ENCODE measurements at places on chromosomes 6 and 20.

DNA sequence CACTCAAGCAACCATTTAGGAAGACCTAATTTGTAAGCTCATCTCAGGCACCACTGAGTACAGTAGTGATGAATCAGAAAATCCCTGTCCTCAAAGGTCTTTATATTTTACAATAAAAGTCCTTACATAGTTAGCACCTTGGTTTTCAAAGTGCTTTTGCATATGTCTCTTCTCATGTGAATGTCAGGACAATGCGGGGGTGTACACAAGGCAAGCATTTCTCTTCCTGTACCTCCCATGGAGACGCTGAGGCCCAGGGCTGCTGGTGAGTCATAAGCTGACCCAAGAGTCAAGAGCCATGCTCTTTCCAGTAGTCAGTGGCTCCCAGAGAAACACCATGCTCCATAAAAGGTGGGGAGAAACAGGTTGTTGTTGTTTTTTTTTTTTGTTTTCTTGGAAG lies 174.0 kb downstream of the GJA10 start:
- no peak for DNase-seq

- DNase-seq = no peak
These were observed 486.3 kb upstream of the MARCKS start for GRCh38 chr6:113370508-113371502.

DNA sequence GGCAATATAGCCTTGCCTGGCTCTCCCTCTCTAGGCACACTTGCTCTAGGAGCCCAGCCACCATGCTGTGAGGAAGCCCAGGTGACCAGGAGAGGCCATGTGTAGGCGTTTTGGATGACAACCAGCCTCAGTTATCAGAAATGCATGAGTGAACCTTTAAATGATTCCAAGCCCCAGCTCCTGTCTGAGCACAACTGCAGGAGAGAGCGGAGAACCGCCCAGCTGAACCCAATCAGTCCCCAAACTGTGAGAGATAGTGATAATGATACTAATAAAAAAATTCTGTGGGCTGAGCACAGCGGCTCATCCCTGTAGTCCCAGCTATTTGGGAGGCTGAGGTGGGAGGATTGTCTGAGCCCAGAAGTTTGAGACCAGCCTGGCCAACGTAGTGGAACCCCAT lies 83.8 kb upstream of the TOX2 start:
- DNase-seq = no peak

DNA sequence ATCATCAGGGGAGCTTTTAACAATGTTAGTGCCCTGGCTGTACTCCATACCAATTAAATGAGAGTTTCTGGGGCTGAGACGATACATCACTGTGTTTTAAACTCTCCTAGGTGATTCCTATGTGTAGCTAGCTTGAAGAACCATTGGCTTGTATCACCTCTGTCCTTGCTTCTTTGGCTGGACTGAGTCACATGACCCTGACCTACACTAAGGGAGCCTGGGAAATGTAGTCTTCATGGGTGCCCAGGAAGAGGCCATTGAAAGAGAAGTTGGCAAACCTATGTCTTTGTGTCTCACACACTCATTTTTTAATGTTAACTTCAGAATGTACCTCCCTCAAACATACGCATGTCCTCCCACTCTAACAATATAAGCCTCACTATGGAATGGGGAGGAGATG lies 506.6 kb downstream of the DHX35 start:
- no peak for DNase-seq

DNA sequence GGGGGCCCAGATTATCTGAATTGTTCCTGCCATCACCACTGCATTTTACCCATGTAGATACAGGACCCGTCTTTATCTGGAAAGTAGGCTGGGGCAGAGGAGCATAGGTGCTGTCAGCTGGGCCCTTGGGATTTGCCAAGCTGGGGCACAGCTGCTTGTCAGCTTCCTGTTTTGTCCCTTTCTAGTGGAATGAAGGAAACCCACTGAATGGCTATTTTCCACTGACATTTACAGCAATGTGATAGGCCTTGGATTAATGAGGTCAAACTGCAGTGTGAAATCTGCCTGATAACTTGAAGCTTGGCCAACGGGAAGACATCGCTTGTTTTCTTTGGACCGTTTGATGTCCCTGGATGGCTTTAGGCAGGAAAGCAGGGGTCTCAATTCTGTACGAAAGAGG lies 6.7 kb downstream of the PPP1R16B start:
- DNase-seq = no peak

DNA sequence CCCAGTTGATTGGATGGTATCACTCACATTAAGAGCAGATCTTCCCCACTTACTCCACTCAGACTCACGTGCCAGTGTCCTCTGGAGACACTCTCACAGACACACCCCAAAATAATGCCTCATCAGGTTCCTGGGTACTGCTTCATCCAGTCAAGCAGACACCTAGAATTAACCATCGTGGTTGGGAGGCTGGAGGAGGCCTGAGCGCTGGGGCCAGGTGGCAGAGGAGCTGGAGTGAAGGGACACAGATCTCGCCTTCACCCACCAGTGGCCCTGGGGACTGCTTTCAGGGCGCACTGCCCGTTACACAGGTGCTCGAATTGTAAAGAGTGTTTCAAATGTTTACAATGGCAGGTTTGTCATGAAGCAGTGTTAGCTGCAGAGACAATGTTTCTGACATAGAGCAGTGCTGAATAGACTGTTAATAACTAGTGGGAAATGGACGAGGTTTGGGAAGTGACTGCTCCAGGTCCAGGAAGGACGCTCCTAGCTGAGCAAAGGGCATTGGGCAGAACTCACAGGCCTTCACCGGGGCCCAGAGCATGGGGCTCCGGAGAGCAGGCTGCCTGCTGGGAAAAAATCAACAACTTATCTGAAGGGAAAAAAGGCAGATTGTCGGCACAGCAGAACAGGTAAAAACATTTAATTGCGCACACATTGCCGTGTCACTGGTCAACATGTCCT lies 38.4 kb downstream of the TMEM242 start:
- no peak for DNase-seq
